ENCODE measurements at places on chromosomes 3 and 15.

- DNase-seq: no peak
These were observed 312.1 kb downstream of the SLC9A9 start for GRCh38 chr3:143535994-143536784.

DNA sequence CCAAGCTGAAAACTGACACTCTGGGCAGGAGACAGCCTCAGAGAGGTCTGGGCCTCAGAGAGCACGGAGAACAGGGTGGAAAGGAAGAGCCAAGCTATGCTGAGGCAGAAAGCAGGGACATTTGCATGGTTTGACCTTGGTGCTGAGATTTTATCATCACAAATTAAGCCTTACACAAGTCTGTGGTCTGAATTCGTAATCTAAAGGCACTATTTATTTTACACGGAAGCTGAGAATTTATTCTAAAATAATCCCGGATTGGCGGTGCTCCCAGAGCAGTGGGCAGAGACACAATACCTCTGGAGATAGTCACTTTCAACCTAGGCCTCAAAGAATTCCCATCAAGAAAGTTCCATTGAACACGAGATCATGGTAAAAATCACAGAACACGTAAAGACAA is 47.5 kb downstream of the CFAP92 start:
- no peak for DNase-seq

GRCh38 chr15:43209059-43209824 is 11.6 kb downstream of the EPB42 start:
- no peak for DNase-seq

GRCh38 chr15:38499651-38500050 is 45.7 kb downstream of the FAM98B start:
- DNase-seq: no peak

GRCh38 chr15:60821462-60822061 is 342.6 kb upstream of the ICE2 start:
- no peak for DNase-seq

GRCh38 chr3:23221136-23221535 is 18.0 kb downstream of the UBE2E2 start:
- no peak for DNase-seq

GRCh38 chr3:153338487-153338886 is 176.5 kb downstream of the RAP2B start:
- DNase-seq: no peak

DNA sequence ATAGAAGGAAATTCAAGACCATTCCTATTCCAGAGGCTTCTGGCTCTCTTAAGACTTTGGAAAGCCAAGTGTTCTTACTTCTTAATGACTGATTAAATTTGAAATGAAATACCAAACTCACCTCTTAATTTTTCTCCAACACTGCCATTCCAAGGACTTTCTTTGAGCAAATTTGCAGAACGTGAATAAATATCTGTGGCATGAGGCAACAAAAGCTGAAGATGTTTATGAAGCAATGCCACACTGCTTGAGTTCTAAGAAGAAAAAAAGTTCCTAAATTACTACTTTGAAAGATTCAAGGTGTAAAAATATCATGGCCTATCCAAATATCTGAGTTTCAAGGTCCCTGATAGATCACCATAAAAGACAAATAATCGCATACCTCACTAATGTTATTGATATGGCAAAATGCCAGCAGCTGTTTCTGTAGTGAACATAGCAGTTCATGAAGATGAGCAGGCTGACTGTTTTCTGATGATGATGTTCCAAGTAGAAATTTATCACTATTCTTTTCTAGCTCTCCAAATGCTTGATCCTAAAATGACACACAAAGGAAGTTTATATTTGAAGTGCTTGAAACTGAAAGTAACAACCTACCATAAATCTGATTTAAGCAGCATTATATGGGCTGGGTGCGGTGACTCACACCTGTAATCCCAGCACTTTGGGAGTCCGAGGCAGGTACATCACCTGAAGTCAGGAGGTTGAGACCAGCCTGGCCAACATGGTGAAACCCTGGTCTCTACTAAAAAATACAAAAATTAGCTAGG is 104.4 kb downstream of the HERC1 start:
- no peak for DNase-seq

- no peak for DNase-seq
These were observed 77.0 kb upstream of the PLSCR5 start for GRCh38 chr3:146682171-146682570.

DNA sequence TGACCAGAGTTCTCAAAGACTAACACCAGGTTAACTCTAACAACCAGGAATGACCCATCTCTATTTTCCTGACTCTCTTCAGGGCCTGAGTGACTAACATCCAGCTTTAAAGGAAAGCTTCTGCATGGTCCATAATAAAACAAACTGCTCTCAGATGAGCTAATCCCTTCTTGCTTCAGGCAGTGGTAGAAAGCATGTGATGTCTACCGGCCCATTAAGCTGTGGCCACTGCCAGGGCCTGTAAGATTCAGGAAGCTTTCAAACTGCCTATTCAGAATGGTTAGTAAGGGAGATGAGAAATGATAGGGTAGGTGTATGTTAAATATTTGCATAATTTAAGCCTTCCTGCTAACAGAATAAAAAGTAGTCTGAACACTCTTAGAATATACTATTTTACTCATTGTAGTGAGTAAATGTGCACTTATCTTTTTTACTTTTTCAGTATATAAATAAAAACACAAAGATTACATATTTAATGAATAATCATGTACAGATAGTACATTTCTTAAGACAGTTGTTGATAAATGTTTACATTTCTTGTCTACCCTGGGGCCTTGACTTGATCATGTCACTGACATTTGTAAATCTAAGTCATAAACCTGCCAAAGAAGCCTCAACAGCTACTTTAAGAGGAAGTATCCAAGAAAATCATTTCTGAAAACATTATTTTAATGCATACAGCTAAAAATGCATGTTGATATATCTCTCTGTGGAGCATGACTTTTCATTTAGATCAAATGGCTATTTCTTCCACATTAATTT is 222.0 kb downstream of the MCTP2 start:
- no peak for DNase-seq

- DNase-seq: no peak
These were observed 37.1 kb downstream of the SLCO3A1 start for GRCh38 chr15:91890614-91891013.

- no peak for DNase-seq
These were observed 25.8 kb downstream of the SIAH2 start for GRCh38 chr3:150736903-150737832.

GRCh38 chr3:115245899-115246298 is 98.8 kb upstream of the ZBTB20 start:
- DNase-seq: no peak

- no peak for DNase-seq
These were observed 104.9 kb upstream of the SMAD3 start for GRCh38 chr15:66960519-66960918.

- no peak for DNase-seq
These were observed 26.4 kb downstream of the SLC9A9 start for GRCh38 chr3:143821862-143822261.

DNA sequence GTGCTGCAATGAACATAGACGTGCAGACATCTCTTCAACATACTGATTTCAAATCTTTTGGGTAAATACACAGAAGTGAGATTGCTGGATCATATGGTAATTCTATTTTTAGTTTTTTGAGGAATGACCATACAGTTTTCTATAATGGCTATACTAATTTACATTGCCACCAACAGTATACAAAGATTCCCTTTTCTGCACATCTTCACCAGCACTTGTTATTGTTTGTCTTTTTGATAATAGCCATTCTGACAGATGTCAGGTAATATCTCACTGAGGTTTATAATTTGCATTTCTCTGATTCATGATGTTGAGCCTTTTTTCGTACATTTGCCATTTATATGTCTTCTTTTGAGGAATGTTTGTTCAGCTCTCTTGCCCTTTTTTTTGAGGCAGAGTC is 30.5 kb downstream of the TOPAZ1 start:
- DNase-seq: no peak
